ENCODE measurements at places on chromosomes 16 and 17.

GRCh38 chr17:50170662-50171370 is 5.0 kb downstream of the SGCA start:
- no peak for DNase-seq

GRCh38 chr17:46192189-46192438 is 1.1 kb downstream of the KANSL1 start:
- DNase-seq = no peak

- no peak for DNase-seq
These were observed 180.1 kb downstream of the HS3ST3A1 start for GRCh38 chr17:13421581-13422130.

DNA sequence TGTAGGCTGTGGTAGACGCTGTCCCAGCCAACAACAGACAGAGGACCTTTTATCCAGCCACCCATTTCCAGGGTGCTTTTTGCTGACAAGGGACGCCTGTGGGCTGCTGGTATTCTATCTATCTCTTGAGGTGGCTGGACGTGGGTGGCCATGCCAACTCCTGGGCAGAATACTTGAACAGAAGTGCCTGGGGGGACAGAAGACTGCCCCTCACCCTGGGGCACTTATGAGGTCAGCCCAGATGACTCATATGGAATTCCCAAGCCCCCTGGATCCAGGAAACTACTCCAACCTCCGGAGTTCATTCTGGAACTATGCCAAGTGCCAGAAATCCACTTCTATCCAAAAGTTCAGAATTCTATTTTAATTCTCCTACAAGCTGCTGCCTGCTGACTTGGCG is 61.3 kb downstream of the CDRT4 start:
- DNase-seq = no peak

GRCh38 chr16:72367851-72368250 is 195.9 kb upstream of the PMFBP1 start:
- no peak for DNase-seq

DNA sequence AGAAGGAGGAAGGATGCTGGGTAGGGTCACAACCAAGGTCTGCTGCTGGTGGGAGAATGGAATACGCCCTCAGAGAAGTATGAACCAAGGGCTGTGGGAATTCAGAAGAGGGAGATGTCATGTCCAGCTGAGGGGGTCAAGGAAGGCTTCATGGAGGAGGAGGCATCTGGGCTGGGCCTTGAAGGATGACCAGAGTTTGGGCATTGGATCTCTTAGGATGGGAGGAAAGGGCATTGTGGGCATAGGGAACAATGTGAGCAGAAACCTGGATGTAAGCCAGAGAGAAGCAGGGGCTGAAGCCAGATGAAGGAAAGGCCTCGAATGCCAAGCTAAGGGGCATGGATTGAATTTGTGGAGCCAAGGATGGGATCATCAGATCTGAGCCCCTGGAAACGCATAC is 49.2 kb upstream of the MAP3K14 start:
- DNase-seq = no peak
